NCI-H1417 treated with DMSO at 0.1 percent for 48 hours (cell line): ENCODE measurements at places on chromosomes 13 and 19.

DNA sequence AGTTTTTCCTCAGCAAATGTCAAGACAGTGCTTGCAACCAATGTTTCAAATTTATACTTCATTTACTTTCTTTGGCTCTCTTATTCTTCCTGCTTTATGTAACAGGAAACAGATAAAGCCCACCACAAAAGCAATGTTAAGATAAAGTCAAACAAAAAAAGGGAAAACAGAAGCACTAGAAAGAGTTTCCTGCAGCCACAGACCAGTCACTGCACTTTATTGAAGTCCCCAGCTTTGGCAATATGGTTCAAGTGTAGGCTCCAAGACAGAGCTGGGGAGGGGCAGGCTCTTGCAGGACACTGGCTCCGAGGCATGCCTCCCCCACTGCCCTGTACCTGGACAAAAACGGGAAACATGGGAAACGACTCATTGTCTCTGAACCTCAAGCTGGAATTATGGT, 15.3 kb upstream of the CDC16 start:
- DNase-seq: no peak

DNA sequence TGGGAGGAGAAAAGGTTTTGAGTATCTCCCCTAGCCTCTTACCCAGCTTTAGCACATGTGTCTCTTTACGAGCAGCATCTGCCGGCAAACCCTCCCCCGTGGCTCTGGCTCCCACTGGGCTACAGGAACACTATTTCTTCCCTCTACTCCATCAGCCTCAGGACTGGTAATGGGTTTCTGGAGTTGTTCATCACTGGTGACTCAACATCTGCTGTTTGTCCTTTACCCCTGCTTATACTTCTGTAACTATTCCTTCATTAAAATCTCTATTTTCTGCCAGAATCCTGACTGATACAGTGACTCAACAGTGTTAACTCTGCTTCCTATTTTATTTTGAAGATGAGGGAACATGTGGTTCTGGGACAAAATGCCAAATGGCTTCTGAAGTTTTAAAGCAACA, 437.3 kb upstream of the HTR2A start:
- no peak for DNase-seq

DNA sequence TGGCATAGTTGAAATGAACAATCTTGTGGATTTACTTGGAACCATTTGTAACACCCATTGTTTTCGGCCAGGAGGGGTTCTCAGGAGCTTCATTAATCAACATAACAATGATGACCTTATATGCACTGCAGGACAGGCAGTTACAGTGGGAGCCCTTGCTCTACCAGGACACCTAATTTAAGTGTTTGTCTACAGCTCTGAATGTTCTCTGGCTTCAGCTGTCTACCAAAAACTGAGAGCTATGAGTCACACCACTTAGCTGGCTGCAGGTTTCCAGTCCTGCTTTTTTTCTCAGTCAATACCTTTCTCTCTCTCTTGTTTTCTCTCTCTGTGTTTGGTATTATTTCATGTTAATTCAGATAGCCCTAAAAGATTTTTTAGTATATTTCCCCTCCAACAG, 105.4 kb upstream of the MBNL2 start:
- DNase-seq: no peak

DNA sequence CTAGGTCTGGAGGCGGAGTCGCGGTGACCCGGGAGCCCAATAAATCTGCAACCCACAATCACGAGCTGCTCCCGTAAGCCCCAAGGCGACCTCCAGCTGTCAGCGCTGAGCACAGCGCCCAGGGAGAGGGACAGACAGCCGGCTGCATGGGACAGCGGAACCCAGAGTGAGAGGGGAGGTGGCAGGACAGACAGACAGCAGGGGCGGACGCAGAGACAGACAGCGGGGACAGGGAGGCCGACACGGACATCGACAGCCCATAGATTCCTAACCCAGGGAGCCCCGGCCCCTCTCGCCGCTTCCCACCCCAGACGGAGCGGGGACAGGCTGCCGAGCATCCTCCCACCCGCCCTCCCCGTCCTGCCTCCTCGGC, at the start of gene SLC5A5:
TSS of gene SLC5A5 (plus strand) at position 68 of the 373 bp plus-strand sequence. CDS start 375 bp downstream, outside the sequence.
- DNase-seq: no peak

DNA sequence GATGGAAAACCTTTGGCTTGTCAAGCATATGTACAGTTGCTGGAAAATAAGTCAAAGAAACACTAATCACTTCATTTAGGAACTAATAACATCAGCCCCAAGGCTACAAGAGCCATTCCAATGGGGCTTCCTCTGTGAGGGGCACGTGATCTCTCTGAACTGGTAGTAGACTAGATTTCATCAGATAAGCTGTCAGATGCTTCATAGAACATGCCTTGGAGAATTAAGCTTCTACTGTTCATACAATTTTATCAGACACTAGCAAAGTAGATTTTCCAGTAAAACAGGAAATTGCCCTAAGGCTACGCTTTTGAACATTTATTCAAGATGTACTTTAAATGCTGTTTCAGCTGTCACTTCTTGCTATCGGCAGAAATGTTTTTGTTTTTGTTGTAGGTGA, 107.8 kb downstream of the EDNRB start:
- no peak for DNase-seq

- DNase-seq: no peak
Observed at GRCh38 chr13:66339214-66339613, 890.9 kb downstream of the PCDH9 start.

DNA sequence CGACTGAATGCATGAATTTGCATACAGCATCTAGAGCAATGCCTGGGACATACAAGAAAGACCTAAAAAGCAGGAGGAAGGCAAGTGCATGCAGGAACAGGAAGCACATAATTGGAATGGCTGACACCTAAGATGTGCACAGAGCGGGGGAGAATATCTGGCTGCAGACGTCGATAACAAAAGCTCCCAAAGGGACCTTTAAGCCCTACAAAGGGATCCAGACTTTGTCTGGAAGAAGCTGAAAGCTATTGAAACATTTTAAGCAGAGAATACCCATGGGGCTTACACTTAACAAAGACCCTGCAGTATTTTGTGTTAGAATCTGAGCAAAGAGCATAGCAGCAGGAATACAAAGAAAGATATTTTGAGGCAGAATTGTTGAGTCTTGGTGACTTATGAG, 107.4 kb upstream of the CLDN10 start:
- DNase-seq: no peak

DNA sequence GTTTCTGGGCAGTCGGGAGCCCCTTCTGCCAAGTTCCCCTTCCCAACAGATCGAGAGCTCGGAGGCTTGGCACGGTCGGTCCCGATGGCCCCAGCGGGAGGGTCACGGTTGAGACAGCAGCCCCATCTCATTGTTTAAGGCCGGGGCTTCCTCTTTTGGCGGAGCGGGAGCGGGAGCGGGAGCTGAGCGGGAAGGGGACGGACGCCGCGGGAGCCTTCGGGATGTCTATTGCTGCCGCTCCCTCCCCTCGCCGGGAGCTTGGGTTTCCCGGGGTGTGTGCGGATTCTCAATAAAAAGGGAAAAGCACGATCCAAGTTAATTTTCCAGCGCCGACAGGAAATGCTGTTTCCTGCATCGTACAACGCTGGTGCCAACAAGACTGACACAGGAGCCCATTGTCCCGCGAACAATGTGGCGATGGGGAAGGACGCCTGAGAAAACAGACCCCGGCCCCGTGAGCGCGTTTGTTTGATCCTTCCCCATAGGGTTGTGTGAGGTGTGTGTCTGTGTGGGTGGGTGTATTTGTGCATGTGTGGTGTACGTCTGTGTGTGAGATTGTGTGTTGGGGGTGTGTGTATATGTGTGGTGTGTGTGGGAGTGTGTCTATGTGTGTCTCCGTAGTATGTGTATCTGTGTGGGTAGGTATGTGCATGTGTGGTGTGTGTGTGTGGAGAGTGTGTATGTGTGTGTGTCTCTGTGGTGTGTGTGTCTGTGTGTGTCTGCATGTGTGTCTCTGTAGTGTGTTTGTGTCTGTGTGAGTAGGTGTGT, 36.3 kb upstream of the FLT1 start:
- no peak for DNase-seq

- no peak for DNase-seq
Observed at GRCh38 chr13:44064357-44064756, 184.7 kb downstream of the LACC1 start.

- no peak for DNase-seq
Observed at GRCh38 chr13:110890279-110891165, 24.3 kb downstream of the ANKRD10 start.

DNA sequence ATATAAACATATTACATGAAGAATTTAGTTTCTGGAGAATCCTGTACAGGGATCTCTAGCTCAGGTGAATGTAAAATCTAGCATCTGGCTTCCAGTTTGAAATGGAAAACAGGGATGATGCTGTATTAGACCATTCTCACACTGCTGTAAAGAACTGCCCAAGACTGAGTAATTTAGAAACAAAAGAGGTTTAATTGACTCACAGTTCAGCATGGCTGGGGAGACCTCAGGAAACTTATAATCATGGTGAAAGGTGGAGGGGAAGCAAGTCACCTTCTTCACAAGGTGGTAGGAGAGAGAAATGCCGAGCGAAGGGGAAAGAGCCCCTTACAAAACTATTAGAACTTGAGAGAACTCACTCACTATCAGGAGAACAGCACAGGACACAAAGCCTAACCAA, 17.0 kb upstream of the N4BP2L2 start:
- no peak for DNase-seq

GRCh38 chr19:1410136-1410786, 2.9 kb downstream of the DAZAP1 start:
- DNase-seq: no peak

DNA sequence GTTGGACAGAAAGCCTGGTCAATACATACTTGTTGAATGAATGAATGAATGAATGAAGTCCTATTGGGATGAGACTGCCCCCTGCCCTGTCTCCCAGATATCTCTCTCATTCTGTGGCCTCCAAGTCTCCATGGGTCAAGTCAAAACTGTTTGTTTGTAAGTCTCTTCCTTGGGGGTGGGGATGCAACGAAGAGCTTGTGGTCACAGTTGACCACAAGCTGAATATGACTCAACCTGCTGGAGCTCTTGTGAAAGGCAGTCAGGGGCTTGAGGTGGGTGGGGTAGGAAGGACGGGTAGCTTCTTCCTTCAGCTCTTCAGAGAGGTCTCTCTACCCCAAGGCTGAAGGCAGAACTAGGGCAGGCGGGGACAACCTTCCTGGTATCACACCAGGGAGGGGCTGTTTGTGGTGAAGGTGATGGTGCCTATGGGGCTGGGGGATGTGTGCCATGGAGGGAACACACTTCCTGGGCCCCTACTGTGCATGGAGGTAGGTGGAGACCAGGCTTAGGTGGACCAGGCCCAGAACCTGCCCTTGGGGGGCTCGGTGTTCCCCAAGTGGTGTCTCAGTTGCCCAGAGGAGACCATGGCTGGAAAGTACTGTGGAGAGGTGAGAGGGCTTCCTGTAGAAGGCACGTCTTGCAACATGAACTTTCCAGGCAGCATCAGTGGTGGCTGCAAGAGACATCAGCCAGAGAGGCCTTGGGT, 8.0 kb downstream of the MYO1F start:
- no peak for DNase-seq

DNA sequence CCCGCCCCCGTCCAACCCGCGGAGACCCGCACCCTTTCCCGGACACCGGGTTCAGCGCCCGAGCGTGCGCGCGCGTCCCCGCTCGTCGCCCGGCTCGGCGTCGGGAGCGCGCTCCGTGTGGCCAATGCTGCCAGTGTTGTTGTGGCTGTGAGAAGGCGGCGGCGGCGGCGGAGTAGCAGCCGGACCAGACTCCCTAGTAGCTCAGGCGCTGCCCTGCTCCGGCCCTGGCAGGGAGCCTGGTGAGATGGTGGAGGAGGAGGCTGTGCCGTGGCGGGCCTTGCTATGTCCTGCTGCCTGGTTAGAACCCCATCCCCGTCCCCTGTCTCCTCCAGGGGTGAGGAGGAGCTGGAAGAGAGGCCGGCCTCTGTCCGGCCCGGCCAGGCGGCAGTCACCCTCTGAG, 553.2 kb downstream of the TUBA3C start:
- DNase-seq: no peak

DNA sequence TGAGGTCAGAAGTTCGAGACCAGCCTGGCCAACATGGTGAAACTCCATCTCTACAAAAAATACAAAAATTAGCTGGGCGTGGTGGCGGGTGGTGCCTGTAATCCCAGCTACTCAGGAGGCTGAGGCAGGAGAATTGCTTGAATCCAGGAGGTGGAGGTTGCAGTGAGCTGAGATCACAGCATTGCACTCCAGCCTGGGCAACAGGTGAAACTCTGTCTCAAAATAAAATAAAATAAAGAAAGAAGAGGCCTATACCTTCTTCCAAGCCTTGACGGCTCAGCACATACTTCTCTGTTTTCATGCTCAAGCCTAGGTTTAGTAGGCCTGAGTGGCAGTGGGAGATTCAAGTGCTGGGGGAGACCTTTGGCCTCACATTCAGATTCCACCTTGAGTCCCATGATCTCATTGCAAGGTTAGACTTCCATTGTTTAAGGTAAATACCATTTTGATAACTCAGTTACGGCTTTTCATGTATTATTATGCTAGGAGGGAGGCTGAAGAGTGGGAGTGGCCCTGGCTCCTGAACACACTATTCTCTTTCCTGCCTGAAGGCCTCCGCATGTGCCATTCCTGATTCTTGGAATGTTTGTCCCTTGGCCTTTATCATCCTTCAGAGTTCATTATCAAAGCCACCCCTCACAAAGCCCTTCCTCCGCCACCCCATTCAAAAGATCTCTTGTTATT, 1.6 kb upstream of the SPINT2 start:
- no peak for DNase-seq

- DNase-seq: no peak
Observed at GRCh38 chr13:108345016-108345415, 75.5 kb downstream of the TNFSF13B start.

- peak; percentile 52 for DNase-seq
Observed at GRCh38 chr19:23075031-23075733, 41.6 kb upstream of the ZNF730 start.

GRCh38 chr19:3104708-3104983, 10.5 kb downstream of the GNA11 start:
- no peak for DNase-seq

DNA sequence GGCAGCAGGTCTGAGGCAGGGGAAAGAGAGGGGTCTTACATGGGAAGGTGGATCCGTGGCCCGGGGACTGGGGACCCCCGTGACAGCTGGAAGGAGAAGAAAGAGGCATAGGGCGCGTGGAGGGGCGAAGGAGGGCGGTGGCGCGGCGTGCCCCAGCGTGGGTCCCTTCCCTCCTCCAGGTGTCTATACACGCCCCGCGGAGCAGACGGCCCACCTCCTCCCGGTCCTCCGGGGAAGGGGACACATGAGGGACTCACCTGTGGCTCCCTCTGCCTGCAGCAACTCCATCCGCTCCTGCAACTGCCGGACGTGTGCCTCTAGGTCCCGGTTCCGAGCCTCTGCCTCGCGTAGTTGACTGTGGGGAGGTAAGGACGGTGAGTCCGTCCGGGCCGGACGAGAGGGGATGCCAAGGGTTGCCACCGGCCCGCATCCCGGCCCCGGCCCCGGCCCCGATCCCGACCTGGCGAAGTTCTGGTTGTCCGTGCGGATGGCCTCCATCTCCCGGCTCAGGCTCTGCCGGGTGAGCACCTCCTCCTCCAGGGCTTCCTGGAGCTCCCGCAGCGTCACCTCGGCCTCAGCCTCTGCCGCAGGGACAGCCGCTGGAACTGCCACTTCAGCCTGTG, 2.4 kb upstream of the SIX5 start:
- DNase-seq: no peak

DNA sequence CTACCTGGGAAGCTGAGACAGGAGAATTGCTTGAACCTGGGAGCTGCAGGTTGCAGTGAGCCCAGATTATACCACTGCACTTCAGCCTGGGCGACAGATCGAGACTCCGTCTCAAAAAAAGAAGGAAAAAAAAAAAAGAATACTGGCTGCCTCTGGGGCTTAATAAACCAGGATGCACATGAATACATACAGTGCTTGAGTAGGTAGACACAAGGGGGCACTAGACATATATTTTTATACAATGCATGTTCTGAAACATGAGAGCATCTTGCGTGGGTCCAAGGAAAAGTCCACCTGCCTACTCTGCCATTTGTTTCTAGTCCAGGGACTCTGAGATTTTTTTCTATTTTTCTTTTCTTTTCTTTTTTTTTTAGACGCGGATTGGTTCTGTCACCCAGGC, 31.2 kb downstream of the KEAP1 start:
- no peak for DNase-seq
